Adrenal gland (tissue), 19 donors: ENCODE measurements at places on chromosomes 1 and 21. TPM values are rescaled to one million over a fixed set of nuclear protein-coding genes. Genes with fewer than 3 reads are reported as not detected.

DNA sequence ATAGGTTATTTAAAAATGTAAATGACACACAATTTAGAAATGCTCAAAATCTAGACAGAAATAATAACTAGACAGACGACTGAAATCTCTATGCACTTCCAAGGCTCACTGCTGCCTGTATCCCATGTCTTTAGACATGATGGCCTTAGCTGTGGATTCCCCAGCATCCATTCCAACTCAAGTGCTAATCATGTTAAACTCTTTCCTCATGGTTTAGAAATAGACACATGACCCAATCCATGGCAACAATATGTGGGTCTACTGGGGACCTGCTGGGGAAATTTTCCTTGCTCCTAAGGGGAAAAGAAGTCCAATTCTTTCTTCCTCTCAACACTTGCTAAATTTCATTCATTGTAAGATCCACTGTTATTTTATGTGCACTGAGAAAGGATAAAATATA lies 188.5 kb downstream of the SLC45A1 start:
- DNase-seq: no peak

GRCh38 chr1:36866169-36866814 lies 168.0 kb downstream of the GRIK3 start:
- no peak for DNase-seq

DNA sequence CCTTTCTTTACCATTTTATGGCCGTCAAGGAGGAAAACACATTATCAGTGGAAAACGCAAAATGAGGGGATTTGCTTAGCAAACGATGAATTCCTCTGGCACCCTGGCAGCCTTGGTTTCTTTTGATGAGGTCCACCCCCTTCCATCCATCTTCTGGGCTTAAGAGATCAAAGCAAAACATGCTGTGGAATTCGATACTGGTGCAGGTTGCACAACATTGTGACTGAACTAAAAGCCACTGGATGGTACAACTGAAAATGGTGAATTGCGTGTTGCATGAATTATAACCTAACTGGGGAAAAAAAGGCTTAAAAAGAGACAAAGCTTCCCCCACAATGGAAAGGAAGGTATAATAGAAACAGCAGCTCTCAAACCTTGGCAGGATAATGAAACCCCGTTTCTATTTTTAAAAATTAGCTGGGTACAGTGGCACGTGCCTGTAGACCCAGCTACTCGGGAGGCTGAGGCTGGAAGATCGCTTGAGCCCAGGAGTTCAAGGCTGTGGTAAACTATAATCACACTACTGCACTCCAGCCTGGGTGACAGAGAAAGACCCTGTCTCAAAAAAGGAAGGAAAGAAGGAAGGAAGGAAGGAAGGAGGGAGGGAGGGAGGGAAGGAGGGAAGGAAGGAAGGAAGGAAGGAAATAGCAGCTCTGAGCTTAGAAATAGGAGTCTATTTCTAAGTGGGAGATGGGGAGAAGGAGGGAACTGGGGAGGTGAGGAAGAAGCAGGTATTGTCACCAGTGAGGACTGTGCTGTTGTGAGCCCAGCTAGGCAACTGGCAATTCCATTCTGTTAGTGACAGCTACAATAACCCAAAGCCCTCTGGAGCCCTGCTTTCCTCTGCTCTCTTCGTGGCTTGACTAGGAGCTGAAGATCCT lies 29.0 kb upstream of the LGALS8 start:
- no peak for DNase-seq

GRCh38 chr1:229325853-229326487 lies 16.9 kb downstream of the CCSAP start:
- no peak for DNase-seq

- DNase-seq: no peak
Measured at GRCh38 chr1:2863648-2863963, 62.1 kb upstream of the TTC34 start.

TYW3 gene
- total RNA-seq: 27.7 TPM

MIGA1 gene
- 9.6 TPM for total RNA-seq

RPE65 gene
- not detected for total RNA-seq

DYRK1A gene
- 77.2 TPM for total RNA-seq
